ENCODE measurements at places on chromosomes 13 and 19.

- DNase-seq = no peak
Observed at GRCh38 chr19:48556163-48556562, 4.2 kb downstream of the SULT2B1 start.

DNA sequence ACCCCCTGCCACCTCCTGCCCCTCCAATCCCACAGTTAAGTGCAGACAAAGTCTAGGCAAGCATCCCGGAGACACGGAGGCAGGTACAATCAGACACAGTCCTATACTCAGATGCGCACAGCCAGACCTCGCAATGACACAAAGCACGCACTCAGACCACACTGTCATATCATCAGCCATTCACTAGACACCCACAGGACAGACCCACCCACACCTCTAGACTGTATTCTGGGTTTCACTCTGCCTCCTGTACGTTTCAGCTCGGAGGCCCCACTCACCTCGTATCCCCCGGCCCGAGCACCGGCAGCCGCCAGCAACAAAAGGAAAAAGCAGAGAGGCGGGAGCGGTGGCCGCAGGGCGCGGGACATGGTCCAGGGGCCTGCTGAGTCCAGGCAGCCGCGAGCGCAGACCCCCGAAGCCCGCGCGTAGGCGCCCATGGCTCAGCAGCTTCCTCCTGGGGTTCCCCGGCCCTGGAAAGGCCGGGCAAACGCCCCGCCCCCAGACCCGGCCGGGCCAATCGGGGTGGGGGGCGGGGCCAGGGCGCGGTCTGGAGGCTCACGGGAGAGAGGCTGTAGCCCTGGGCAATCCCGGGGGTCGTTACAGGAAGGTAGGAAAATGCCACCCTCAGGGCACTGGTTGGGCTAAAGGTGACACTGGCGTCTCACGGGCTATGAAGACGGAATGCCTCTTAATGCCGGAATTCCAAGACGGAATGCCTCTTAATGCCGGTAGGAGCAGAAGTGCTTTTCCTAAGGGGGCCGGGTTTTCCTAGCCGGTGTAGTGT is at the start of the genes MAN2B1 and WDR83:
MAN2B1 (minus strand) TSS at position 478 of the 784 bp plus-strand sequence; CDS start at position 437, 41 bp downstream.
WDR83 (plus strand) TSS at position 543 of the 784 bp plus-strand sequence. CDS start 2,984 bp downstream, outside the sequence.
- peak; percentile 58 for DNase-seq

DNA sequence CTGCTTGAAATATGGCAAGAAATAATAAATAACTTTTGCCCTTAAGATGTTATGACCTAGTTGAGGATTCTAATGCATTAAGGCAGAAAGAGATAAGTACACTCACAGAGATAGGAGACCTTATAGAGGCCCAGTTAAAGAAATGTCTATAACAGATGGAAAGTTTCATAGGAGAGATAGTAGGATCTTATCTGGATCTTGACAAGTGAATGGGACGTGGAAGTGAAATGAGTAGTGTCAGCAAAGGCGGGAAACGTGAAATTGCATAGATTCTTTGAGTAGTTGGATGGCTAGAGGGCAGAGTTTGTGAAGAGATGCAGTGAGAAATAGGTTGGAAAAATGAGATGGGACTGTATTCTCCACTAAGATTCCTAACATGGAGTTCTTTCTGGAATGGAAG is 71.2 kb downstream of the HS6ST3 start:
- DNase-seq = no peak

DNA sequence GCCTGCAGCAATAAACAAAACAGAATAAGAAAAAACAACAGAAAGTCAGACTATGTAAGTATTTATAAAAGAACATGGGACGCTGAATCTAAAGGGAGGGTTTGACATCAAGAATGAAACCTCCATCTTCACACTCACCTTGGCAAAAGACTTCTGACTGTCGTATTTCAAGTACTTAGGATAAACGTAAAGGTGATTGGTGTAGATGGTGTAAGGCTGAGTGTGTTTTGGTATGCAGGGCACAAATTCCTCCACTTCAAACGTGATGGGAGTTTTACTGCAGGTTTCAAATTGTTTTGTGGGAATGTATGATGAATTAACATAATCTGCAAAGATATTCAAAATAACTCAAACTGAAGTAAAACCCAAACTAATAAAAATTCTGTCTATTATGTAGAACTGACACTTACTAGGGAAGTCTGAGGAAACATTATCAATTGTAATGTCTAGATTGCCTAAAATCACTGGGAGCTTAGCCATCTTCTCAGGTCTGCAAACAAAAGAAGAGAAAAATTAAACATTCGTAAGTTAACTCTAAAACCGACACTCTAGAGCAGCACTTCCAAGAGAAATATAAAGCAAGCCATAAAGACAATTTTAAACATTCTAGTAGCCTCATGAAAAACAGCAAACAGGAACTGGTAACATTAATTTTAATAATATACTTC is 89.5 kb downstream of the DOCK9 start:
- no peak for DNase-seq

DNA sequence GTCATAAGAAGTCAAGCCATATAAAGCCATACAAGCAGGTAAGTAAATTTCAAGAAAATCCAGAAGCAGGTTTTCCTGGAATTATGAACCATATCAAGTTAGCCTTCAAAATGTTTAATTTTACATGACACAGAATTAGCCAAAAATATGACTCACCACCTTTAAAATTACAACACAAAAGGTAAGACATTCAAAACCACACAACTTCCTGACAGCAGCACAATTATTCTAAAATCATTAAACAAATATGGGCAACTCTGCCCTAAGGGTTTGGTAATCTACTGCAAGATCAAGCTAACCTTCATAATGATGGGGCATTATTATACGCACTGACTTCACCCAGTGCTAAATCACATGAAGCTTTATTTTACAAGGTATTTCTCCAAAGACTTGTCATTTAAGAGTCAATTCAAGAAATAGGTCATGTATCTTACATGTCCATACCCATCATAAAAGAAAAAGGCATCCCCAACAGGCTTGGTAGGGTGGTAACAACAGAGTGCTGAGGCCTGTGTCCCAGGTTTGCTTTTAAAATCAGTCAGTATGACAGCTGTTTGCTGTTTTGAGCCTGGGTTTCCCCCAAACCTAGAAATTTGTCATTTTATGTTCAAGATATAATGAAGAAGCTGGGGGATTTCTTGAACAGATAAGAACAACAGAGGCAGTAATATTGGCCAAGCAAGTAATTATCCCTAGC is 15.2 kb downstream of the RCBTB1 start:
- DNase-seq = no peak

GRCh38 chr19:46413262-46414031 is at the start of gene CCDC8:
TSS of gene CCDC8 (minus strand) at chr19:46413564. CDS start at chr19:46412810, 754 bp downstream.
- peak; percentile 13 for DNase-seq

DNA sequence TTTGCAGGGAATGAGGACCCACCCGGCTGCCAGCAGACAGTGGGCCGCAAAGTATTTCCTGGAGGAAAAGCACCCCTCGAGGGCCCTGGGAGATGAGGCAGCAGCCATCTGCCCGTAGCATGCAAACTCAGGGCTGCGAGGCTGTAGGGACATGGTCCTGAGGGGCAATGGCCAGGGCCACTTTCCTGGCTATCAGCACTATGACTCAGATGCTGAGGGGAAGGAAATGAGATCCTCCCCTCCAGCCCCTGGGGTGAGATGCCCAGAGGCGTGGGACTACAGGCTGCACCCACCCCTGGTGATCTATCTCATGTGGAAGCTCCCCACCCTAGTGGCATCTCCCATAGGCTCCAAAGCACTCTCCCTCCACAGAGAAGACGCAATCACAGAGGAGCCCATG is 80.1 kb downstream of the SLC7A1 start:
- DNase-seq = no peak

DNA sequence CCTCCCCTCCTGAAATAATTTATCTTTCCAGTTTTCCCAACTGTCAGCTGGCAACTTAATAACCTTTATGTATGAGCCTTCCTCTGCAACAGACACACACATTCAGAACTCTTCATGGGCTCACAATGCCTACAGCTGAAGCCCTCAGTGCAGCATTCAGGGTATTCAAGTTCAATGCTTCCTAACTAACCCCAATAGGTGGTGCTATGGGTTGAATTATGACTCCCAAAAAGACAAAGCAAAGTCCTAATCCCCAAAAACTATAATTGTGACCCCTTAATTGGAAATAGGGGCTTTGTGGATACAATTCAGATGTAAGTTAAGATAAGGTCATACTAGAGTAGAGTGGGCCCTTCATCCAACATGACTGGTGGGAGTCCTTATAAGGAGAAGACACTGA is 202.2 kb downstream of the SUCLA2 start:
- DNase-seq = no peak

DNA sequence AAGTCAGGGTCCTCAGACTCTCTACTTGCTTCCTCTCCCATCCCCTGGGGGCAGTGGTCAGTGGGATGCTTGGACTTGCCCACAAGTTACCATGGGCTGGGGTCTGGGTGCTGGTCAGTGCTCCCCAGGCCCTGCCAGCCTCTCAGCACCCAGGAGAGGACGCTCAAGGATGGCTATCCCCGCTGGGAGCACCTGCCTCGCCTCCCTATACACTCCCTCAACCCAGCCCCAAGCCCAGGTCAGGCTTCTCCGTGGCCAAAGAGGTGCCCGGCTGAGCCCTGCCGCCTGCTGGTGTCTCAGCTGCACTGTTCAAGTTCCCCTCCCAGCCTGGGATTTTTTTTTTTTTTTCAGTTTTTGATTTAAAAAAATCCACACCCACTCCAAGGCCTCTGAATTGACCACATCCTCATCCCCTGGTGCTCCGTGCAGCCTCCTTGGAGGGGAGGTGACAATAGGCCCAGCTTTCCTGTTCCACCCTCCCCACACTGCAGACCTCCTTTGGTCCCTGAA is 10.8 kb downstream of the F2RL3 start:
- no peak for DNase-seq

DNA sequence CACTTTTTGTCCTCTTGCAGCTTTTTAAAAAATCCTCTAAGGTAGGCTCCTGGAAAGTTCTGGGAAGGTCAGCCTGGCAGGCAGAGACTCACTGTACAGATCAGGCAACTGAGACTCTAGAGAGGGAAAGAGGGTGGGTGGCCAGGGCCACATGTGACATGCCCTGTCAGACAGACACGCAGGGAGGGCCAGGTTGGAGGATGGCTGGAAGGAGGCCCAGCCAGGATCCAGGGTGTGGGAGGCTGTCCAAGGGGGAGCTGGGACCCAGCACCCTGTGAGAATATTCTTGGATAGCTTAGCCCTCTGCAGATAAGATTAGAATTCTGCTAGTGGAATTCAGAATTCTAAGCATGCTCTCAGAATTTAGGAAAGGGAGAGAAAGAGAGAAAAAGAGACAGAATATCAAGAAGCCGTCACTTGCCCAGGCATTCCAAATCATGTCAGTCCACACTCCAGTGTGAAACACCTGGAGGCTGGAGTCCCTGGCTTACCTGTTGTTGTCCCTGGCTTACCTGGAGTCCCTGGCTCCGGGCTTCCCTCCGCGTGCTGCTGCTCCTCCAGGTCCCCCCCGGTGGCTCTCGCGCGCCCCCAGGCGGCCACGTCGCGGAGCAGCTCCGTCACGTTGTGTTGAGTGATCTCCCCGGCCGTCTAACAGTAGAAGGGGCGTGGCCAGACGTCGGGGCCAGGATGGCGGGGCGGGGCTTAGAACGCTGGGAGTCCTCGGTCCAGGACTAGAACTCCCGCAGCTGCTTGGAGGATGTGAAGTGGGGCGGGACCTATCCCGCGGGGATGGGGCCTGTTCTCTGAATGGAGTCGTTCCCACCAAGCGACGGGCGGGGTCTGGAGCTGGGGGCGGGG is 2.8 kb upstream of the TNNI3 start:
- no peak for DNase-seq
